ENCODE measurements at places on chromosomes 7 and 10.

- no peak for DNase-seq
Measured at GRCh38 chr7:157525491-157525915, 188.7 kb downstream of the DNAJB6 start.

GRCh38 chr7:102321351-102322201, 34.7 kb downstream of the SPDYE6 start:
- DNase-seq = no peak

DNA sequence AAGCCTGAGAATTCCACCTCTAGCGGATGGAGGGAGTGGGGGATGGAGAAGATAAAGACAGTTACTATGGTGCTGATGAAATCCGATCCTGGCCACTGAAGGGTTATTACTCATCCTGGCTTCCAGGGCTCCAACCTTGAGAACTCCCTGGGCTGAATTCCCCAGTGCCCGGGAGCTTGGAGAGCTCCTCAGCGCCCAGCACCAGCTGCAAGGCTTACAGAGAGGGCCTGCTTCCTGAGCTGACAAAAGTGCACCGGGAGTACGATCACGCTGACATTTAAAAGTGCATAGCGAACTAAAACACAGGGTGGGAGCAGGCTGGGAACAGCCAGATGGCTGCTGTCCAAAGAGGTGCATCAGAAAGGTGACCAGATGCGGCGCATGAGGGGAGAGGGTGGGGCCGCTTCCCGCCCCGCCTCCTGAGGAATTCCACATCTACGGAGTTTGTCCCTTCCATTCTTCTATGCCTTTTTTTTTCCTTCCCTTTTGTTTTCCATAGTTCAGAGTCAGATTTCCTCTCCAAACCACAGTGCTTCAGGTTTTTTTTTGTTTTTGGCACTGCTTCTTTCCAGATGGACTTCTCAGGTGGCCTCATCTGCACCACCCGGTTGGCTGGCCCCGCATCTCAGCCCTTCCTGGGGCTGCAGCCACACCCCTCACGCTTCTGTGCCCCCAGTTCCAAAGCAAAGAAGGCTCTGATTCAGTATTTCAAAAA, 62.4 kb upstream of the MKRN1 start:
- DNase-seq = no peak

- DNase-seq = no peak
Measured at GRCh38 chr10:77837248-77837924, 89.2 kb downstream of the DLG5 start.

DNA sequence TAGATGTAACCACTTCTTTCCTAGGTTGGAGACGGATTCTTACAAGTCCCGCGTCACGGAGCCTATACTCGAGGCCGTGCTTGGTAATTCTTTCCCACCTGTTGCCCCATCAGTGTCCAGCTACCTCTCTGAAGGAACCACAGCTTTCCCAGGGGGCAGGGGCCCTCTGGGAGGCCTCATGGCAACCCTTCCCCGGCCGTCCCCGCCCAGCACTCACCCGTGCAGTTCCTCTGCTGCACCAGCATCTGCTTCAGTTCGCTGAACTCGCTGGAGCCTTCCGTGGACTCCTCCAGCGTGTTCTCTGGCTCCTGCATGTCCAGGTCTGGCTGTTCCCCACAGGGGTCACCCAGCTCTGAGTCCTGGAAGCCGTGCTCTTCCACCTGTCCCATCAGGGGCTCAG, 24.5 kb downstream of the ZNF777 start:
- no peak for DNase-seq

GRCh38 chr7:139931190-139931934, 102.3 kb downstream of the TBXAS1 start:
- DNase-seq = no peak
